GDM1 (cell line): ENCODE measurements at places on chromosomes 4 and X.

DNA sequence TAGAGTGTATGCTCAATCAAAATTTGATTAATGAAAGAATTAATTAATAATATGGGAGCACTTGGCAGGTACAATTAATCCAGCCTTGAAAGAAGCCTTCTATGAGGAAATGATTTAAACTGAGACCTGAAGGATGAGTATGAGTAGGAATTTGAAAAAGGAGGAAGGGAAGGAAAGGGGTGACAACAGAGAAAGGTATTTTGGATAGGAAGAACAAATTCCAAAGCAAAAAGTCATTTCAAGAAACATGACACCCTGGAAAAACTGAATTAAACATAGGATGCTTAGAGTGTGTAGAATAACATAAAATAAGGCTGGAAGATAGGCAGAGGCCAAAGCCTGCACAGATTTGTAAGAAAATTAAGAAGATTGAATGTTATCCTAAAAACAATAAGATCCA is 29.6 kb downstream of the PHOX2B start:
- no peak for DNase-seq

DNA sequence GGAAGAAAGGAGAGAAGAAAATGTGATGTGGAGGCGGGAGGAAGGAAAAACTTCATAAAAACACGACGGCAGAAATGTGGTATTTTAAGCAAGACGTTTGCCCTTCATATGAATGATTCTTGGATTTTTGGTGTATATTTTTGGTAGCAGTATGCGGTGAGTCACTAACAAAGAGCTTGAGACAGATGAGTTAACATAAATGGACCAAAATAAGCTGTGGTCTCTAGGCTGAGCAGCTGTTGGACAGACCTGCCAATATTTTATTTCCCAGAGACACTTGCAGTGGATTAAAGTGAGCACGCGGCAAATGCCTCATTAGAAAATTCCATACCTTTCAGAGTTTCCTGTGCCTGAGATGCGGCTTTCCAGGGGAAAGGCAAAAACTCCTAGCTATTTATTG is 43.1 kb upstream of the RPS6KA3 start:
- DNase-seq: no peak

DNA sequence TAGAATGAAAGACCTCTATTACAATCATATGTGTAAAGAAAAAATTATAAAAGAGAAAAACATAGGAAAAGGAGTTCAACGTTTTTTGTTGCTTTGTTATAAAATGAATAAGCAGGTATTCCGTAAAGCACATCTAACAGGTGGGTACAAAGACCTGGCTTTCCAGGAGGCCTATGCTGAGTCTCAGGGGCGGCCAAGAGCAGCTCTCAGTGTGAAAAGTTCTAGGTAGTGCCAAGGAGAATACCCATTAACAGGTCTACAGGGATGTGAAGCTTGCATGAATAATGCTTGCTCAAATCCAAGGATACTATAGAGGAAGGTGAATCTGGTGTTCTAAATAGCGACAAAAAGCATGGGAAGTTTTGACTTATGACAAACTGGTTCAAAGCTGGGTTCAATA is 944.4 kb downstream of the PDHA2 start:
- DNase-seq: no peak

DNA sequence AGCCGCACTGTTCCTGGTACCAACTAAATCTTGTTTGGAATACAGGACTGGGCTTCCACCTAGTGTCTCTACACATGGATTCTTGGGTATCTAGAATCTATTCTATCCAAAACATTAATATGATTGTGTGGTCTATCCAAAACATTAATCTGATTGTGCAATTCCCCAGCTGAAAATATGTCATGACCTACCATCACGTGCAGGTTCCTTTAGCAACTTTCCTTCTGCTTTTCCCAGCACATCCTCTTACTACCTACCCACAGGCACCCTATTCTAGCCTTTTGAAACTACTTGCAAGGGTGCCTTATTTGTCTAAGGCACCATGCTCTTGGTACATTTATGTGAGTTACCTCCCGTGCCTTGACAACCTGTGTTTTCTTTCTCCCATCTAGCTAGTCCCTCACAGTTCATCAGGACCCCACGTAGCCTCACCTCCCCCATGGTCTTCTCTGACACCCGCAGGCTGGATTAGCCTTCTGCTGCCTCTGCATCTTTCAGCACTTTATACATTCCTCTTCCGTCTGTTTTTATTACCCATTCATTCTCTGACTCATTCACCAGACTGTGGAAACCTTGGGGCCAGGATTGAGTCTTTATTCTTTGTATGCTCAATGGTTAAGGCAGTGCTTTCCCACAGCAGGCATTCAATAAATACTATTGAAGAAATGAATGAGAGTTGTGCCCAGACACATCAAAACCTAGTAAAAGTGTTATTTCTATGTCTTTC is 88.8 kb upstream of the FAM9B start:
- DNase-seq: no peak

DNA sequence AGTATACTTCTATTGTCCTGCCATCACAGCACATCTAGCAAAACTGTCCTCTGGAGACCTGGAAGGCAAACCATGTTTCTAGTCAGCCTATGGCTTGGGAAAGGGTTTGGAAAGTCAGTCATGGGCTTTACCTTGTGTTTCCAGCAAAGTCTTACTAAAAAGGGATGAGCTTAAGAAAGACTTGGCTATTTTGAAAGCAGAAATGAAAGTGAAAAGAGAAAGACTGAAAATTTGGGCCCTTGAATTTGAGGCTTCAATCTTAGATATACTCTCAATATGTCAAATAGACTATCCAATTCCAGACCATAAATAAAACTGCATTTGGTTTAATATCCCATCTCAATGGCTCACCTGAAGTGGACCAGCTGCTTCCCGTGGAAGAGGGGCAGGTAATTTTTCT is 127.9 kb downstream of the ZNF330 start:
- no peak for DNase-seq

GRCh38 chr4:42080306-42080705 is 72.1 kb downstream of the BEND4 start:
- no peak for DNase-seq

- no peak for DNase-seq
These were observed 6.5 kb upstream of the STBD1 start for GRCh38 chr4:76300012-76300411.
